ENCODE measurements at places on chromosomes 3 and 15. TPM values are rescaled to one million over a fixed set of nuclear protein-coding genes. Genes with fewer than 3 reads are reported as not detected.

CTDSPL gene
- total RNA-seq: 14.0 TPM

CKMT1B gene
- 1.6 TPM for total RNA-seq

CD200R1 gene
- not detected for total RNA-seq

GRCh38 chr3:104992676-104993075 is 374.0 kb upstream of the ALCAM start:
- DNase-seq: peak; percentile 40

Data from A673 (cell line).